ENCODE measurements at places on chromosomes 3 and 15.

GRCh38 chr3:16900779-16901440 lies 16.2 kb downstream of the PLCL2 start:
- no peak for DNase-seq

- no peak for DNase-seq
Observed at GRCh38 chr15:32878342-32878741, 160.5 kb downstream of the GREM1 start.

DNA sequence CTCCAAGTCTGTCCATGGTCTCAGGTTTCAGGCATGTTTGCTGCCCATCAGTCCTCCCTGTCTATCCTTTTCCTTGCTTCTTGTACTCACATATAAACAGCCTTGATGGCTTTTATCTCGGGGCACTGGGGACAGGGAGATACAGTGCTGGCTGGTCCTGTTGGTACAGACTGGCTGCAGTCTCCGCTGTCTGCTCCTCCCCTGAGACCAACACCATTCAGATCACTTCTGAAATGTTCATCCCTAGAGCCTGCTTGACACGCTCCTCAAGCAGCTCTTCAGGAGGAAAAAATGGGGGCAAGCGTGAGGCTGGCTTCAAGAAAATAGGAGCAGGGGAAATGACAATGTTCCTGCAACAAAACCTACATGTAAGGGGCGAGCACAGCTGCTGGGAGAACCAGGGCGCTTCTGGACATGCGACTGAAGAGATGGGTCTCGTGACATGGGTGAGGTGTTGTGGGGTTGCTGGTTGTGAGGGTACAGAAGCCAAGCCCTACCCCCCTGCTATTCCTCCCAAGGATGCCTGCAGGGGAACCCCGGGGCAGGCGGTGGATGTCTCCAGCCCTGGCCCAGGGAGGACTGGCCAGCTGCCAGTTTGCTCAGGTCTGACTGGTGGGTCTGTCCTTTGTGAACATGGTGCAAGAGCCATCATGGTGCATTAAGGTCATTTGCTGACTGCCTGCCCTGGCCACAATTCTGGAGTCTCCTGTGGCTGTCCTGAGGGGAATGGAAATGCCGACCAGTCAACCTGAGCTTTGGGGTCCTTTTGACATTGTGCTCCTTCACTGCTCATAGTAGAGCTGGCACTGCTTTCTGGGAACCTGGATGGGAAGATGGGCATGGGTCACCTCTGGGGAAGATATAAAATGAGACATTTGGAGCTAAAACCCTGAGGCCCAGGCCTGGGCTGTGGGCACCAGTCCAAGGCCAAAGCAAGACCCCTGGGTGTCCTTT lies 40.1 kb downstream of the KY start:
- no peak for DNase-seq

DNA sequence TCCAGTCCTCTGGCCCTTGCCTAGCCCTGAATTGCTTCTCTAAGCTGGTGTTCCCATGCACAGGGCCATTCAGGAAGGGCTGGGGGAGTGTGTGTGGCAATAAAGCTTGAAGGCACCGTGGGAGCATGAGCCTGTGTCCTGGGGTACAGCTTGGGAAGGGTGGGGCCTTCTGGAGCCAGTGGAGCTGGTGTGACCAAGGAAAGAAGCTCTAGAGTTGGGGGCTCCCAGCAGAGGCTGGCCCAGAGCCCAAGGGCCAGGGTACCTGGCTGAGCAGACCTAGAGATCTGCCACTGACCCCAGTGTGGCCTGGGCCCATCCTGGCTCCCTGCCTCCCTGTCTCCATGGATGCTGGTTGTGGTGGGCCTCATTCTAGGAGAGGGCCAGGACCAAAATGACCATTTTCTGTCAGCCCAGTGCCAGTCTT lies 8.1 kb downstream of the ABTB1 start:
- no peak for DNase-seq

GRCh38 chr15:60390871-60391501 lies 6.8 kb downstream of the ANXA2 start:
- no peak for DNase-seq

GRCh38 chr3:168659015-168659414 lies 563.3 kb upstream of the GOLIM4 start:
- no peak for DNase-seq

GRCh38 chr15:89021224-89021623 lies 67.0 kb upstream of the ABHD2 start:
- DNase-seq, result no peak

- DNase-seq, result no peak
Observed at GRCh38 chr3:75180235-75180944, 483.7 kb upstream of the FRG2C start.

GRCh38 chr3:157139938-157140534 lies 19.9 kb downstream of the CCNL1 start:
- no peak for DNase-seq

- no peak for DNase-seq
Observed at GRCh38 chr3:122967356-122967755, 60.2 kb downstream of the SEMA5B start.

DNA sequence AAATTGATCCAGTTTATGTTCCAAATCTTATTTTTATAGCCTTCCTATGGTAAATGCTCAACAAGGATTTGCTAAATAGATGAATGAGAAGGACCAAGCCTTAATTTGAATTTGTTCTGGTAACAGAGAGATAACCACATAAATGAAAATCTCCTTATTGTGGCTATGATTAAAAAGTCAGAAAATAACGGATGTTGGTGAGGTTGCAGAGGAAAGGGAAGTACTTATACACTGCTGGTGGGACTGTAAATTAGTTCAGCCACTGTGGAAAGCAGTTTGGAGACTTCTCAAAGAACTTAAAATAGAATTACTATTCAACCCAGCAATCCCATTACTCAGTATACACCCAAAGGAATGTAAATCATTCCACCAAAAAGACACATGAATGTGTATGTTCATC lies 26.2 kb downstream of the AAGAB start:
- no peak for DNase-seq

GRCh38 chr3:46974421-46975171 lies 1.9 kb downstream of the CCDC12 start:
- DNase-seq, result no peak
